Transverse colon (tissue), 4 donors: ENCODE measurements at places on chromosomes 11 and 22. TPM values are rescaled to one million over a fixed set of nuclear protein-coding genes. Genes with fewer than 3 reads are reported as not detected.

HSPB2 gene
- total RNA-seq, result not detected

GRCh38 chr11:114775875-114776621 lies 97.7 kb downstream of the NXPE2 start:
- no peaks in the 10 kb centered on the region for H3K4me1 ChIP-seq
- no peak overlapping the region for H3K4me3 ChIP-seq
- no peak overlapping the region for H3K27ac ChIP-seq
- DNase-seq, result no peak
- H3K36me3 ChIP-seq, result no peaks in the 10 kb centered on the region

DNA sequence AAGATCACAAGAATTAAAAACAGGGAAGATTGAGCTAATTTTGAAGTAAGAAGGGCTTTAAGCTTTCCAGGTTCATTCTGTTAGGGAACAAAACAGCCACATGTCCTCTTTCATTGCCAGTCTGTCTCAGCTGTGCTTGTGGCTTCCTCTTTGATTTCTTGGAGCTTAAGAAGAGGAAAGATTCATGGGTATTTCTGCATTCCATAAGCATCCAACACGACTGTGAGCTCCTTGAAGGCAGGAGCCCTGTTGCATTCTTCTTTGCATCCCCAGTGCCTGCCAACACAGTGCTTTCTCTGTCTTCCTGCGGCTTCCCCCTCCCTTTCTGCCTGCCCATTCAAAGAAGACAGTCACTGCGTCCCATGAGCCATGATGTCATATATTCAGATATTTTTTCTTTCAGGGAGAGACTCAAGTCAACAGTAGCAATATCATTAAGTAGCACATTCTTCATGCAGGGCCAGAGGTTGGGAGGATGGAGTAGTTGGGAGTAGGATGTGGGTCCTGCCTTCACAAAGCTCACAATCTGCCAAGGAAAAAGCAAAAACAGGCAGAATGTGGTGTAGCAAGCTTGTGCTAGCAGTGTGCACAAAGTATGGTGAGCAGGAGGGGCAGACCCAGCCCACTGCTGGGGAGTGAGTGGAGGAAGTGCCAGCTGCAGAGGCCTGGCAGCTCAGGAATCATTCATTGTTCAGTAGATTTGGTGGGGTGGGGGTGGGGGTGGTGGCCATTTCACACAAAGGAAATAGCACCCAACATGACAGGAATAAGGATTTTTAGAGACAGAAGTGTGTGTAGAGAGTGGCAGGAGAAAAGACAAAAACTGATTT lies 162.1 kb upstream of the RASSF10 start:
- DNase-seq, result no peak
- peaks cover 50% of the 10 kb centered on the region for H3K4me1 ChIP-seq
- no peaks in the 10 kb centered on the region for H3K36me3 ChIP-seq
- no peak overlapping the region for H3K4me3 ChIP-seq
- peak overlapping the region; percentile 73 for H3K27ac ChIP-seq

DNA sequence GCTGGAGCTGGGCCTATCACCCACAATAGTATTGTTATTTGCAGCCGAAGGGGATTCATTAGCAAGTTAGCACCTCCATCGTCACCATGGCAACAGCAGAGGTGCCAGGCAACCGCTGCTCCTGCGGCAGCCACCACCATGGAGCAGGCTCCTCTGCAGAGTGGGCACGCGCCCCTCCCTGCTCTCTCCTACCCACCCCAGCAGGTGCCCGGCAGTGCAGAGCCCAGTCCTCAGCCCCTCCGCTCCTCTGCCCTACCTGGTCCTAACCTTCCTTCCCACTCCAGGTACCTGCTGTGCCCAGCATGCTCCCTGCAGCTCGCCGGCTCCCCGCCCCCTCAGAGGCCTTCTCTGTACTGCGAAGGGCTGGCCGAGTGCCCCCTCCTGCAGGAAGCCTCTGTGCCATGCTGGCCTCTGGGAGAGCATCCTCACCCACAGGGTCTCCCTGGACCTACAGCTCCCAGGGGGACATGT lies 3.6 kb downstream of the DUSP8 start:
- H3K4me1 ChIP-seq, result peaks cover 56% of the 10 kb centered on the region
- peaks cover 2% of the 10 kb centered on the region for H3K27me3 ChIP-seq
- H3K4me3 ChIP-seq, result no peak overlapping the region
- H3K27ac ChIP-seq, result peak overlapping the region; percentile 84

- DNase-seq, result no peak
- no peaks in the 10 kb centered on the region for H3K27me3 ChIP-seq
- H3K4me3 ChIP-seq, result no peak overlapping the region
- no peaks in the 10 kb centered on the region for H3K4me1 ChIP-seq
- no peak overlapping the region for H3K27ac ChIP-seq
Measured at GRCh38 chr11:12950670-12951069, 58.4 kb upstream of the RASSF10 start.

MCAT gene
- total RNA-seq, result 24.3 TPM

PPME1 gene
- total RNA-seq, result 33.7 TPM

DNA sequence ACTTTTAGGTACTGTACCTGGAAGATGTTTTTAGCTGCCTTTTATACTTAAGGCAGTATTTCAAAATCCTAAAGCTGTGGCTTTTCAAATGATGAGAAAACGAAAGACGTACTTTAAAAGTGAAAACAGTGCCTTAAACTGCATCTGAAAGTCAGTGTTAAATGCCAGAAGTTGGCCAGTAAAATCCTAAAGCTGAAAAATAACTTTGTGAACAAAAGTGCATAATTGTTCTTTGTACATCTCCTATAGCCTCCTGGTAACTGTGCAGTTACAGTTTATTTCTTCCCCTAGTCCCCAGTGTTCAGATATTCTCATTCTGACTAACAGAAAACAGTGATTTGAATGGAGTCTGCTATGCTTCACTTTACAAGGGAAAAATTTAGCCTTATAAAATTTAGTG lies 6.8 kb downstream of the EED start:
- H3K27ac ChIP-seq, result no peak overlapping the region
- H3K27me3 ChIP-seq, result no peaks in the 10 kb centered on the region
- H3K4me3 ChIP-seq, result no peak overlapping the region
- H3K36me3 ChIP-seq, result peaks cover 1% of the 10 kb centered on the region
- no peak for DNase-seq

GRCh38 chr11:45173064-45173463 lies 26.6 kb downstream of the PRDM11 start:
- peak overlapping the region; percentile 39 for H3K27ac ChIP-seq
- no peaks in the 10 kb centered on the region for H3K4me1 ChIP-seq
- no peaks in the 10 kb centered on the region for H3K27me3 ChIP-seq
- peak; percentile 76 for DNase-seq

TESMIN gene
- 4.3 TPM for total RNA-seq

ATG16L2 gene
- 206 TPM for total RNA-seq

DNA sequence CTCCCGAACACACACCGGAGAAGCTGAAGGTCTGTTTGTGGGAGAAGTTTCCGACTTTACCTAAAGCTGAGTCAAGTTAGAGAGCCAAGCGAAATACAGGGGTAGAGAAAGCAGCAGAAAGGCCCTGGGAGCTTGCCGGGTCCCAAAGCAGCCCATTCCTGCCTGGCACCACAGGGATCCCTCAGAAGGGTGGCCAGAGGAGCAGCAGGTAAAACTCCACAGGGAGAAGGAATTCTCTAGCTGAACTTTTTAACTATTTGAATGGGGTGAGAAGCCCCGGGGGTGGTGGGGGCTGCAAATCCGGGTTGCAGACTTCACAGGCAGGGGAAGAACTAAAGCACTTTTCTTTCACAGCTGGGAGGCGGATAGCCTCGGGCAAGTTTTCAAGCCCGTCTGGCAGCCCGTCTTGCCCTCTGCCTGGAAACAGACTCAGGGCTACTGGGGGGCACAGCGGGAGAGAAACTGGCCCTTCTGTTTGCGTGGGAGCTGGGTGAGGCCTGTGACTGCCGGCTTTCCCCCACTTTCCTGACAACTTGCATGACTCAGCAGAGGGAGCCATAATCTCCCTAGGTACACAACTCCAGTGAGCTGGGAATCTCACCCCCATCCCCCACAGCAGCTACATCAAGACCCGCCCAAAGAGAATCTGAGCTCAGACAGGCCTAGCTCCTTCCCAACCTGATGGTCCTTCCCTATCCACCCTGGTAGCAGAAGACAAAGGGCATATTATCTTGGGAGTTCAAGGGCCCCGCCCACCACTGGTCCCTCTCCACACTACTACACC lies 311.0 kb downstream of the SBF2 start:
- peak; percentile 38 for DNase-seq
- peaks cover 3% of the 10 kb centered on the region for H3K4me1 ChIP-seq
- peaks cover 6% of the 10 kb centered on the region for H3K36me3 ChIP-seq
- no peak overlapping the region for H3K4me3 ChIP-seq
- H3K27me3 ChIP-seq, result no peaks in the 10 kb centered on the region

GRCh38 chr22:37601540-37602442 lies 6.8 kb upstream of the GGA1 start:
- H3K27me3 ChIP-seq, result no peaks in the 10 kb centered on the region
- peak; percentile 69 for DNase-seq
- H3K4me3 ChIP-seq, result no peak overlapping the region
- H3K27ac ChIP-seq, result peak overlapping the region; percentile 76
- H3K4me1 ChIP-seq, result no peaks in the 10 kb centered on the region

SPTBN2 gene
- total RNA-seq, result 1.2 TPM

GRCh38 chr11:65917077-65917433 lies 1.8 kb downstream of the C11orf68 start:
- peaks cover 45% of the 10 kb centered on the region for H3K4me1 ChIP-seq
- peak overlapping the region; percentile 91 for H3K27ac ChIP-seq
- no peaks in the 10 kb centered on the region for H3K36me3 ChIP-seq

RAG1 gene
- 3.2 TPM for total RNA-seq

DNA sequence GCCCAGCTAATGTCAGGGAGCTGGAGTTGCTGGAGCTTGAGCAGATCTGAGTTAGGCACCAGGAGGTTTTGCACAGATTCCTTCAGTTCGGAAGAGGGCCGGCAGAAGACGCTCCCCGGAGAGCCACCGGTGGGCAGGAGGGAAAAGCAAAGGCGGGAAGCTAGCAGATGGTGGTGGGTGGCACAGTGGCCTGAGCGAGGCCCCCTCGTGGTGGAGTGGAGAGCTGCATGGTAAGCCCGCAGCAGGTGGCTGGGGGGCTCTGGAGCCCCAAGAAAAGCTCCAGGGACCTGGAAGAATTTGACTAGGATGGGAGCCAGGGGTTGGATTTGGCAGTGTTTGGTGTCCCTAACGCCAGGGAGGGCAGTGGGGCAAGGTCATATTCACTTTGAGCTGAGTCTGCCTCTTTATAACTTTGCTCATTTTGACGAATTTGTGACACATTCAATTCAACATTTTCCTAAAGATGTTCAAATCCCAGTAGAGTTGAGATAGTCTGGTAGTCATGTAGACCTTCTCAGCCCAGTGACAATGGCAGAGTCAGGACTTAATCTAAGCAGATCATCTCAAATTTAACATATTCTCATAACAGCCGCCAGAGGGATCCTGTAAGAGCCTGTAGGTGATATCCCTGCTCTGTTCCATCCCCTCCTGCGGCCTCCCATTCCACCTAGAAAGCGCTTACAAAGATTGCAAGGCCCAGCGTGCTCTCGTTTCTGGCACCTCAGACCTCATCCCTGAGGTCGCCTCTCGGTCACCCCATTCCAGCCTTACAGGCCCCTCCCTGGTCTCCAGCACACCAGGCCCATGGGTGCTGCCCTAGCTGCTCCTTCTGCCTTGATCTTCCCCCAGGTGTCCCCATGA lies 57.9 kb downstream of the TRIM29 start:
- no peaks in the 10 kb centered on the region for H3K4me1 ChIP-seq
- H3K27ac ChIP-seq, result no peak overlapping the region
- H3K27me3 ChIP-seq, result peaks cover 8% of the 10 kb centered on the region

HOATZ gene
- not detected for total RNA-seq

- no peaks in the 10 kb centered on the region for H3K27me3 ChIP-seq
- no peaks in the 10 kb centered on the region for H3K4me1 ChIP-seq
- peaks cover 4% of the 10 kb centered on the region for H3K36me3 ChIP-seq
- DNase-seq, result no peak
- no peak overlapping the region for H3K4me3 ChIP-seq
Measured at GRCh38 chr22:26534171-26534855, 22.0 kb upstream of the TFIP11 start.

MISFA gene
- total RNA-seq, result not detected

OR56A1 gene
- total RNA-seq, result not detected

GRCh38 chr11:13110929-13111812 lies 102.1 kb downstream of the RASSF10 start:
- H3K36me3 ChIP-seq, result no peaks in the 10 kb centered on the region
- H3K4me1 ChIP-seq, result no peaks in the 10 kb centered on the region
- DNase-seq, result no peak
- H3K4me3 ChIP-seq, result no peak overlapping the region
- no peak overlapping the region for H3K27ac ChIP-seq

GRCh38 chr22:24161485-24161884 lies 19.8 kb upstream of the SUSD2 start:
- H3K27ac ChIP-seq, result no peak overlapping the region
- H3K4me1 ChIP-seq, result peaks cover 22% of the 10 kb centered on the region
- DNase-seq, result no peak
- H3K27me3 ChIP-seq, result no peaks in the 10 kb centered on the region

- H3K4me3 ChIP-seq, result no peak overlapping the region
- no peaks in the 10 kb centered on the region for H3K4me1 ChIP-seq
- no peak for DNase-seq
Measured at GRCh38 chr22:45722006-45722405, 50.4 kb downstream of the ATXN10 start.

NUP50 gene
- total RNA-seq, result 47.0 TPM

ISX gene
- total RNA-seq, result 32.6 TPM

DNA sequence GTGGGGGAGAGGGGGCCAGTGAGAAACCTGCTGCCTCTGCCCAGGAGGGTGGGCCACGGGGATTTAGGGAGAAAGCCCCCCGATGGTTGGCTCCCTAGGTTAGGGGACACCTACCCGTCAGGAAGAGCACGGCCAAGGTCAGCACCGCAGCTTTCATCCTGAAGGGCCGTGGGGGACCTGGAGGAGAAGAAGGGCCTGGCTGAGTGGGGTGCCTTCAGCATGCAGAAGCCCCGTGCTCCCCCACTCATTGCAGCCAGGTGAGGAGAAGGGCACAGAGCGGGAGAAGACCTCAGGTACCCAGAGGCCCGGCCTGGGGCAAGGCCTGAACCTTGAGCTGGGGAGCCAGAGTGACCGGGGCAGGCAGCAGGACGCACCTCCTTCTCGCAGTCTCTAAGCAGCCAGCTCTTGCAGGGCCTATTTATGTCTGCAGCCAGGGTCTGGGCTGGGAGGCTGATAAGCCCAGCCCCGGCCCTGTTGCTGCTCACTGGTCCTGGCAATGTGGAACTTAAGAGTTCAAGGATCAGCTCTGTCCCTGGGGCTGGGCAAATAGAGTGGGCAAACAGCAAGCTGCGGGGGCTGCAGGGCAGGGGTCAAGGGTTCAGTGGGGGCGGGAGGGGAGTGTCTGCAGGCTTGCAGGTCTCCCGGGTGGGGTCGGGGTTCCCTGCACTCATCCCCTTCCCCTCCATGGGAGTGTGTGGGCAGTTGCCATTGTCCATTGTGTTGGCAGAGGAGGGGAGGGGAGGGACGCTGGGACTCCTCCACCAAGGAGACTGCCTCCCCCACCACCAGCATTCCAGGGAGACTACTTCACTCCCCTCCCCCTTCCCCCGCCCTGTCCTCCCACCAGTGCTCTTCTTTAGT lies at the start of gene APOA1:
TSS of gene APOA1 (minus strand) at position 392 of the 861 bp plus-strand sequence. CDS start at position 157, 235 bp downstream.
- DNase-seq, result no peak
- no peaks in the 10 kb centered on the region for H3K36me3 ChIP-seq
- no peak within 1 kb of the TSS for H3K4me3 ChIP-seq
- peaks cover 8% of the 10 kb centered on the region for H3K4me1 ChIP-seq

RFPL1 gene
- total RNA-seq, result not detected

GRCh38 chr11:100328626-100329340 lies 358.3 kb upstream of the ARHGAP42 start:
- no peak overlapping the region for H3K4me3 ChIP-seq
- H3K4me1 ChIP-seq, result no peaks in the 10 kb centered on the region
- no peaks in the 10 kb centered on the region for H3K27me3 ChIP-seq
- no peak overlapping the region for H3K27ac ChIP-seq

- peak; percentile 77 for DNase-seq
- H3K4me3 ChIP-seq, result no peak overlapping the region
- H3K4me1 ChIP-seq, result peaks cover 51% of the 10 kb centered on the region
- no peaks in the 10 kb centered on the region for H3K27me3 ChIP-seq
- no peaks in the 10 kb centered on the region for H3K36me3 ChIP-seq
Measured at GRCh38 chr11:76835928-76836612, 24.6 kb upstream of the ACER3 start.

C11orf97 gene
- total RNA-seq, result not detected
